ENCODE measurements at places on chromosomes 16 and 17.
A peak's percentile ranks its signal among the peaks of the same experiment; 100 is the strongest.

DNA sequence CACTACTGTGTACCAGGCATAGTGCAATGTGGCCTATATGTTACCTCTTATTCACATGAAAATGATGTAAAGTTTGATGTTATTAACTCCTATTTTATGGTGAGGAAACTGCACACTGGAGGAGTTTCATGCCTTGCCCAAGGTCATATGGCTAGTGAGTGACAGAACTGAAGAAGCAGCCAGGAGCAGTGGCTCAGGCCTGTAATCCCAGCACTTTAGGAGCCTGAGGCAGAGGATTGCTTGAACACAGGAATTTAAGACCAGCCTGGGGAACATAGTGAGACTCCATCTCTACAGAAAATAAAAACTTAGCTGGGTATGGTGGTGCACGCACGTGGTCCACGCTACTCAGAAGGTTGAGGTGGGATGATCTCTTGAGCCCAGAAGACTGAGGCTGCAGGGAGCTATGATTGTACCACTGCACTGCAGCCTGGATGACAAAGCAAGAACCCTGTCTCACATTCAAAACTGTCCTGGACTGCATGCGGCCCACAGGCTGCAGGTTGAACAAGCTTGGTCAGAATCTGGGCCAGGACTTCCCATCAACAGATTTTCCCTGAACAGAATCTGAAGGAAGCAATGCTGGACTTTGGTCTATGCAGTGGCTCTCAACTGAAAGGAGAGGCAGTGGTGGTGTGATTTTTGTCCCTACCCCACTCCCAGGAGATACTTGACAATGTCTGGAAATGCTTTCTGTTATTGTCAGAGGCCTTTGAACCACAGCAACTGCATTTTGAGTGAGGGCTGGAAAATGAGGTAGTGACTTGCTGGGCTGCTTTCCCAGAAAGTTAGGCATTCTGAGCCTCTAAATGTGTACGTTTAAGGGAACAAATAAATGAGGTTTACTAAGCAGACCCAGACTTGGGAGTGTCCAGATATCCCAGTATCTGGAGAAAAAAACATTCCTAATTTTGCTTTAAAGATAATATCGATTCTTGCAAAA is 479.5 kb downstream of the TMEM114 start:
- DNase-seq, result no peak

GRCh38 chr16:86018487-86018886 is 119.5 kb downstream of the IRF8 start:
- no peak for DNase-seq

DNA sequence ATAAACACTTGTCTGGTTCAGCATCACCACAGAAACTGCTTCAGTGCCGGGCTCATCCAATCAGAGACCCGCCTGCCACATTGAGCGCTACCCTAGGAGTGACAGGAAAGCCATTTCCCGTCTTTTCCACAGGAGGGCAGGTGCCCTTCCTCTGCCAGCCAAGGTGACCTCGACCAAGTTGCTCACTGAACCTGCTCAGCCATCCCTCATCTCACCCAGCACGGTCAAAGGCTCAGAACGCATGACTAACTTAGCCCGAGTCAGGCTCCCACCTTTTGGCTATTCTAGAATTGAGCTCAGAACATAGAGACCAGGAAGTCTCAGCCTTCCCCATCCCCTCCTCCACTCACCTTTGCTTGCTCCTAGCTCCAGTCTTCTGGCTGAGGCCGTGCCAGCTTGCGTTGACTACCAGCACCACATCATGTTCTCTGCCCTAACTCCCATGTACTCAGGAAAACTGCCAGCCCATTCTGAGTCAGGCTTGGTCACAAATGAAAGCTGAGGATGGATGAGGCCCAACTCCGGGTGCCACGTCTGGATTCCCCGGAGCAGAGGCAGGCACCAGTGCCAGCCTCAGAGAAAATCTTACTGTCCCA is 15.6 kb downstream of the MRPS23 start:
- DNase-seq, result no peak

- peak; percentile 51 for DNase-seq
Measured at GRCh38 chr16:7140899-7141298, 191.7 kb upstream of the RBFOX1 start.

- DNase-seq, result no peak
Measured at GRCh38 chr16:86080131-86080875, 181.3 kb downstream of the IRF8 start.
